ENCODE measurements at places on chromosomes 2 and 18.

GRCh38 chr18:45274026-45274425, 341.2 kb upstream of the SLC14A2 start:
- no peak for DNase-seq

DNA sequence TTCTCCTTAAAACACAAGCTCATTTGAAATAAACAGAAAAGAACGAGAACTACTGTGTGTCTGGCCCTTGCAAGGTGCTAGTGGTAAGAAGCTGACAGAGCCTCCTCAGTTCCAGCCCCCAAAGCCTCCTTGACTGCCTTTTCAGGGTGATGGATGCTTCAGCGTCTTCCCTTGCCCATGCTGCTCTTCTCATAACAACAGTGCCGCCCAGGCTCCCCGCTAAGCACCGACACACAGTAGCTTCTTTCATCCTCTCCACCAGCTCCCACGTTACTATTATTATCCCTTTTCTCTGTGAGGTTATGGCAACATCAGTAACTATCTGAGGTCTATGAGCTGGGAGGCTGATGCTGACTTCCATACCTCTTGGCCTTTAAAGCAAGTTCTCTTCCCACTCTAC, 418.6 kb downstream of the TSN start:
- no peak for DNase-seq

GRCh38 chr2:56952871-56953270, 769.1 kb downstream of the CCDC85A start:
- DNase-seq: no peak

DNA sequence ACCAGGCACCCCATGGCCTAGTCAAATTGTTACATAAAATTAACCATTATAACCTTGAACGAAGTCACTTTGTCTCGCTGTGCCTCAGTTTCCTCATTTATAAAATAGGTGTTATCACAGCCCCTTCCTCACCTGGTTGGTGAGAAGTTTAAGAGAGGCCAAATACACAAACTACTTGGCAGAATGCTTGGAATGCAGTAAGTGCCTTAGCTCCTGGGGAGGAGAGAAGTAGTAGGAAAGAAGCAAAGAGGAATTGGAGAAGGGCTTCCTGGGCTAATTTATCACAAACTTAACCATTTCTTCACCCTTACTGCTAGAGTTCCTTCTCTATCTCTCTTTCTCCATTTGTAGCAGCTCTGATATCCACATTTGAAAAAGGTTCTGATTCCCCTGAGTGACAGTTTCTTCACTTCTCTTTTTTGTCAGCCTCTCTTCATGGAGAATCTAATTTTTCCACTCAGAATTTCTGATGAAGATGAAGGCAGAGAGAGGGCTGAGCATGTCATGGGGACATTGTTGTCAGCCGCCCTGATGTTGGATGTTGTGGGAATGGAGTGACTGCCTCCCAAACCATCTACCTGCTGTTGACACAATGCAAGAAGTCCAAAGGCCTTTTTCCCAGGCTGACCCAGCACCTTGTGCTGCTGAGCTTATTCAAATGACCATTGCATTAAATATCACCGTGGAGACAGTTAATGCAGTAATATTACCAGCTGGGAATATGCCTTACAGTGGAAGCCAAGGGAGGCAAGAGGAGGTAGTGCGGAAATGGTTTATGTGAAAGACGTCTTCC, 60.4 kb downstream of the BOD1L2 start:
- no peak for DNase-seq

- DNase-seq: no peak
Measured at GRCh38 chr2:203873921-203874631, 6.5 kb downstream of the CTLA4 start.

DNA sequence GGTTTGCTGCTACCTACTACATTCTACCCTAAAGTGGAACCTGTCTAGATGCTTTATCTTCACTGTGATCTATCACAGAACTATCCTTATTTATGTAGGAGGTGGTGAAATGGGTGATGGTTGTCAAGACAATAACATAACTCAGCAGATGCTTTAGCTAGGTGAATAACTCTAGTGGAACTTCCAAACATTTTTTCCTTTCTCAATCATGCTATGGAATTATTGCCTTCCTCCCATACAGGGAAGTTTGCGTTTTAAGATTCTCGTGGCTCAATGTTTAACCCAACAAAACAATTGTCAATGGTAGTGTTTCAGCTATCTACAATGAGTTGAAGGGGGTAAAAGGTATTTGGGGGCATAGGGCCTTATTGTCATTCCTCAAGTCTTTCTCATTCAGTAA, 82.6 kb upstream of the GLI2 start:
- no peak for DNase-seq

DNA sequence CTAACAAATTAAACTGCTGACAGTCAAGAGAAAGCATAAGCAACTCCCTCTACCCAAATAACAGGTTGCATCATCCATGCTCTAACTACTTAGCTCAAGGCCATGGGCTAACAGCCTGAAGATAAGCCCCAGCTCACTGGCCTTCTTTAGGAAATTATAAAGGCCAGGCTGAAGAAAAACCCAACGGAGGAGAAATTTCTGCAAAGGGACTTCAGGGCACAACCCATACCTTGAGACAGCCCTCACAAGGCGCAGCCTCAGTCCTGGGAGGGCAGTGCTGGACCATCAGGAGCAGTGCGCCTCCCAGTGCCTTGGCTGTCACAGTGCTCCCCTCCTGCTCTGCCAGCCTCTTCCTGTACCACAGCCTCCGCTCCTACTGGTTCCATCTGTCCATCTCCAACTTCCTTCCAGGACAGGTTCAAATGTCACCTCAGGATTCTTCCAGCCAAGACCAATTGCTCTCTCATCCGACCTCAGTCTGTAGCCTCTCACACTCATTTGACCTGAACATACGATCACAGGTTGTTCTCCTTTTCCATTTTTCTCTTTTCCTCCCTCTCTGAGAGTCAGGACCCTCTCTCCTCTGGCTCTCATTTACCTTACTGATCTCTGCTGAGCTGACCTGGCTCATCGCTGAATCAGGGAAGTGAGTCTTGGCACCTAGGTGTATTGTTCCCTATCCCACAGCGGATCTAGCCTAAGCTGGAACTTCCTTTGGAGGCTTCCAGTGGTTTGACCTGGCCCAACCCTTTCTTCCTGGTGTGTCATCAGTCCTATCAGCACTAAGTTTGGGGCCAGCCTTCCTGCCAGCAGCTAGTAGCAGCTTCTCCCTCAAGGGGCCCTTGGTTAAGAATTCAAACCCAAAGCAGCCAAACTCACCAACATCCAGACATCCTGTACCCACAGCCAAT, 1.9 kb downstream of the MCFD2 start:
- DNase-seq: no peak

DNA sequence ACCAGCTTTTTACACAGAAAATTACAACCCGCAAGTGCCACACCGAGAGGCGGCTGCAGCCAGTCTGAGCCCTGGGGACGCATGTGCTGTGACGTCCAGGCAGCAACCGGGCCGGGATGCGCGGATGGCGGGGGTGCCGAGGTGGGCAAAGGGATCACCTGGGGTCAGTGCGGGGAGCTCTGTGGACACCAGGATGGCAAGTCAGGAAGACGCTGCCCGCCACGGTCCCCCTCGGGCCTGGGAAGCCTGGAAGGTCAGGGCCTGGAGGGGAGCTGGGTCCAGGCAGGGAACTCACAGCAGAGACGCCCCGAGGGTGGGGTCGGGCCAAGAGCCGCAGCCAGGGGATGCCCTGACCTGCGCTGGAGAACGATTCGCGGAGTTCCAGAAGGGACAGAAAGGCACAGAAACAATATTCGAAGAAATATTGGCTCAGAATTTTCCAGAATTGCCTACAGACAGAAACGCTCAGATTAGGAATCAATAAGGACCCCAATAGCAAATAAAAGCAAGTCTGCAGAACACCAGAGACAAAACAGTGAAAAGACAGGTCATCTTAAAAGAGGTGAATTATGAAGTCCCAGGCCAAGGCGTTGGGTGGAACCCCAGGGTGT, 11.7 kb upstream of the KIF1A start:
- DNase-seq: no peak

DNA sequence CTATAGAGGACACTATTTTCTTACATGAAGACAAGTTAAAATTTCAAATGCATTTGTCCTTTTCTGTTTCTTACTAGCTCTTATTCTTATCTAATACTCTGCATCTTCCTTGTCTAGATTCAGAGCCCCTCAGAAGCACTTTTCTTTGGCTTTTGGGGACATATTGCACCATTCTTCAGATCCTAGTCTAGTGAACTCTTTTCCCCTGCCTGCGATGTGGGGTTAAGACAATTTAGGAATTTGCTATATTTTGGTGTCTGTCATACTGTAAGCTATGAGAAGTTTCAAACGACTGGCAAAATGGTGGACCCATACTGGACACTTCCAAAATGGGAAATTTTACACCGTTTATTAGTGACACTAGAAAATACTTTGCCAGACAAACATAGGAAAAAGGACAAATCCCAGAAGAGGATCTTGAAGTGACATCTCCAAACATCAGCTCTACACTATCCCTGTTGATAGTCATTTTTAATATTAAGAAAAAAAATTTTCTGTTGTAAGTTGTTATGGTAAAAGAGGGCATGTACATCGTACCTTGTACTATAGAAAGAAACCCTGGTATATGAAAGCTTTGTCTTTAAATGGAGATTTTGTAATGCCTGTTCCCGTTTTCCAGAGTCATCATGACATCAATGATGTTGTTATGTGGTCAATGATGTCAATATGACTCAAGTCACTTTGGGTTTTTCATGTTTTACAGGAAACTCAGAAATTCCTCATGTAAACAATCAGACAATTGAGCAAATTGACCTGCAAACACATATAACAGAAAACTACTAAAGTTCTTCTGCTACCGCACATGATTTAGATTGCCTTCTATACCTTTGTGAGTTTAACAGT, 4.4 kb upstream of the KYNU start:
- DNase-seq: no peak

DNA sequence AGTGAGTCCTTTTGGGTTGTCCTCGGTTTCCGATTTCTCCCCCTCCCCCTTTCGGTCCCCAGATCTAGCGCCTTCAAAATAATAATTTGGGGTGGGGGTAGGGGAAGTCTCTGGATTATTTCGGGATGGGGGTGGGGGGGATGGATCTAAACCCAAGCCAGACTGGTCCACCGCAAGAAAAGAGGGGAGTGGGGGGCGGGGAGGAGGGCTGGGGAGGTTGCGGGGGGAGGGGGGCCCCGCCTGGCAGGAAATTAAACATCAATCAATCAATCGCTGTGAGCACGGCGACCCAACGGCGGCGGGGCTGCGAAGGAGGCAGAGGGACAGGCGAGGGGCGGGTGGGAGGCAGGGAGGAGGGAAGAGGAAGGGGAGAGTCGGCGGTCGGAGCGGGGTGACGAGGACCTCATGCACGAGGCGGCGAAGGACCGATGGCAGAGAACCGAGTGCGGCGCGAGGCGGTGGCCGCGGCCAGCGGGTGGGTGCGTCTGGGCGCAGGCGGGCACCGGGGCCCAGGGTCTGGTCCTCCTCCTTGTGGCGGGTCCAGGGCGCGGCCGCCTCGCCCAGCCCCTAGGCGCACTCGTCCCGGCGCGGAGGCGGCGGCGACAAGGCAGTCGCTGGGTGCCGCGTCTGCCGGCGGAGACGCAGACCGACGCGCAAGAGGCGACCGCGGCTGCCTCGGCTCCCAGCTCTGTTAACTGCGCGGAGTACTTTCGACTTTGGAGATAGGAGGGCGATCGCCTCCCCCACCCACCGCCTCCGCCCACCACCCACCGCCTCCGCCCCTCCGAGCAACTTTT, 468 bp upstream of the SATB2 start:
- DNase-seq: no peak

GRCh38 chr18:46946656-46947282, 29.4 kb downstream of the KATNAL2 start:
- DNase-seq: peak; percentile 33

DNA sequence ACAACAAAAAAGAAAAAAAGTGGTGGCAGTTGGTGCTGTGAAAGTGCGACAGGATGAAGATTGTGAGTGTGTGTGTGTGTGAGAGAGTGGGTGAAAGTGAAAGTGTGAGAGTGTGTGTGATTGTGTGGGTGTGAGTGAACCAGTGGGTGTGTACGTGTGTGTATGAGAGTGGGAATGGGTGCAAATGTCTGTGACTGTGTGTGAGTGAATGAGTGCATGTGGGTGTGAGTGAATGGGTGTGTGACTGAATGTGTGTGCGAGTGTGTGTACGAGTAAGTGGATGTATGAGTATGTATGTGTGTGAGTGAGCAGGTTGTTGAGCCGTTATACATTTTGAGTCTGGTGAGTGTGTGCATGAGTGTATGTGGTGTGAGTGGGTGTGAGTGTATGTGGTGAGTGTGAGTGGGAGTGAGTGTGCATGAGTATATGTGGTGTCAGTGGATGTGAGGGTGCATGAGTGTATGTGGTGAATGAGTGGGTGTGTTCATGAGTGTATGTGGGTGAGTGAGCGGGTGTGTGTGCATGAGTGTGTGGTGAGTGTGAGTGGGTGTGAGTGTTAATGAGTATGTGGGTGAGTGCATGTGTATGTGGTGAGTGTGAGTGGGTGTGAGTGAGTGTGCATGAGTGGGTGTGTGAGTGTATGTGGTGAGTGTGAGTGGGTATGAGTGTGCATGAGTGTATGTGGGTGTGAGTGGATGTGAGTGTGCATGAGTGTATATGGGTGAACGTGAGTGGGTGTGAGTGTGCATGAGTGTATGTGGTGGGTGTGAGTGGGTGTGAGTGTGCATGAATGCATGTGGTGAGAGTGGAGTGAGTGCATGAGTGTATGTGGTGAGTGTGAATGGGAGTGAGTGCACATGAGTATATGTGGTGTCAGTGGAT, 69.3 kb upstream of the HPCAL1 start:
- DNase-seq: no peak

DNA sequence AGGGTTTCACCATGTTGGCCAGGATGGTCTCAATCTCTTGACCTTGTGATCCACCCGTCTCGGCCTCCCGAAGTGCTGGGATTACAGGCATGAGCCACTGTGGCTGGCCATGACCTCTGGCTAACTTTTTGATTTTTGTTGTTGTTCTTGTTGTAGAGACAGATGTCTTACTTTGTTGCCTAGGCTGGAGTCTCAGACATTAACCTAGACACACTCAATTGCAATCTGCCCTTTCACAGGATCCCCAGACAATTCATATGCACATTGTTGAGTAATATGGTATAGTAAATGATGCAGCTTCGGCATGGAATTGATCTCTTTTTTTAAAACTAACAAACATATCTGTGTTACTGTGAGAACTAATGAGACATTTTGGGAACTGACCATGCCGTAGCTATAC, 130.5 kb upstream of the CCDC195 start:
- DNase-seq: no peak

DNA sequence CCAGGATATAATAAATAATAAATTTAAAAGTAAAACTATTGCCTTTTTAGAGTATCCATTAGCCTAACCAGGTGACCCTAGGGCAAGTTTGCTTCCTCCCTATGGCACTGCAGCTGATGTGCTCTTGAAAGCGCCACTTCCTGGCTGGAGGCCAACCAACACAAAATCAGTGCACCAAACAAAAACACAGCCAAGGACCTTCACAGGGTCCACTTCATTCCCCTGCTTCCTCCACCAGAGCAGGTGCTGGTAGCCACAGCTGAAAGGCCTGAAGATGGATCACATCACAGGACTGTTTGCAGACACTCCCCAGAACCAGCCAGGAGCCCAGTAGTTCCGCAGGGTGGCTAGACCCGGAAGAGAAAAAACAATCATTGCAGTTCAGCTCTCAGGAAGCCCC, 108.8 kb downstream of the TWIST2 start:
- DNase-seq: no peak

DNA sequence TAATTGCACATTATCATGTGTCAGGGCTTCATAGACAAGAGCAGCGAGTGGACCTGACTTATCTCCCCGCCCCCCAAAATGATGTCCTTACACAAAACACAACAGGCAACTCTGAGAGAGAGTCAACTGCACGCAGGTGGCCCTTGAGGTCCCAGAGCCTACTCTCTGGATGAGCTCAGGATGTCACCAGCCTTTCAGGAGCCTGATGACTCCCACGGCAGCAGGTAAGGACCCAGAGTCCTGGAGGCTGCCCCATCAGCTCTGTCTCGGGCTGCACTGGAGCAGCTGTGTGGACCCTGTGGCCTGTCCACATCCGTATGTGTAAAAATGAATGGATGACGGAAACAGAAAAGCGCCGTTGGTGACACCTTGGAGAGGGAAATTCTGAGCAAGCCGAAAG, 130.9 kb downstream of the HDAC4 start:
- no peak for DNase-seq
